Adrenal gland (tissue), 19 donors: ENCODE measurements at places on chromosomes 4 and X. TPM values are rescaled to one million over a fixed set of nuclear protein-coding genes. Genes with fewer than 3 reads are reported as not detected.

NAP1L5 gene
- 13.2 TPM for polyA plus RNA-seq

ADH4 gene
- 1.0 TPM for polyA plus RNA-seq

PNMA6F gene
- 0.40 TPM for polyA plus RNA-seq

SSX2 gene
- not detected for polyA plus RNA-seq

XG gene
- polyA plus RNA-seq, result not detected

DNA sequence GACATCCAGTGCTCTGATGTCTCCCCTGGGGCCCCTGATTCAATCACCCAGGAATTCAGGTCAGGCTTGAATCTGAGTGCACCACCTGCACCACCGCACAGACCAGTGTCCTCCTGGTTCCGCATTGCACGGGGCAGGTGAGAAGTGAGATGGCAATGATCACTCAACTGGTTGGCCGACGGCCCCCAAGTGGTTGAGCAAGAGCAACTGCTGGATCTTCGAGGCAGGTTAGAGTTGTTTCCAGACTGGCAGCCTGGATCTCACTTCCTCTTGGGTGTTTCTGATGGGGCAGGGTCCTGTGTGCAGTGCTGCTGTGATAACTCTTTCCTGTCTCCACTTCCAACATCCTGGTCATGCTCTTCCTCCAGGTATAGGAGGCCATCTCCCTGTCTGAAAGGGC, 50.4 kb downstream of the C4orf50 start:
- no peak for DNase-seq
